NCI-H510A treated with DMSO at 0.1 percent for 48 hours (cell line): ENCODE measurements at places on chromosomes 2 and 18.
A peak's percentile ranks its signal among the peaks of the same experiment; 100 is the strongest.

- no peak for DNase-seq
Measured at GRCh38 chr18:72833471-72833870, 34.3 kb downstream of the NETO1 start.

DNA sequence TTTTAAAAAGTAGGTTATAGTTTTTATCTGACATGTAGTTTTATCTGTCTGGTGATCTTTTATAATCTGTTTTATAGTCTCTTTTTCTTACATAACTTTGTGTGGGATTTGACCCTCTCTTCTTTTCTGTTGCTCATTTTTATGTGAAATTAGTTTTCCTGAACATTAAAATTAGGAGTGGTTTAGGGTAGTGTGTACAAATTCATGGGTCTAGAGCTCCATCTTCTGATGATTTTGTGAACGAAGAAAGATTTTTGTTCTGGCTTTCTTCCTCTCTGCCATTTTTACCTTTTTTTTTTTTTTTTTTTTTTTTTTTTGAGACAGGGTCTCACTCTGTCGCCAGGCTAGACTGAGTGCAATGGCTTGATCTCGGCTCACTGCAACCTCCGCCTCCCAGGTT, 46.6 kb downstream of the SLC30A6 start:
- no peak for DNase-seq

GRCh38 chr2:57760381-57760801, 286.2 kb upstream of the VRK2 start:
- DNase-seq: no peak

- DNase-seq: no peak
Measured at GRCh38 chr2:199922856-199923255, 11.8 kb downstream of the C2orf69 start.

DNA sequence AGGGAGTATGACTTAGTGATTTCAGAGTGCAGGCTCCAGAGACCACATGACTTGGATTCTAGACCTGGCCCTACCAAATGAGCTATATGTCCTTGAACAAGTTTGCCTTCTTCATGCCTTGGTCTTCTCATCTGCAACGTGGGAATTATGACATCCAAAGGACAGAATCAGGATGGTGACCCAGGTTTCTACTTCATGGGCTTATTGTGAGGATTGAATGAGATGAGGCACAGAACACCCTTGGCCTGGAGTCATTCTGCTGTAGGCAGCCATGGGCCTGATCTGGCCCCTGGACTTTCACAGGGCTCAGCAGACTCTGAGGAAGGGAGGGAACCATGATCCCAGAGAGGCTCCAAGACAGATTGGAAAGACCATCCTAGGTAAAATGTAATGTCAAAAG, 85.6 kb upstream of the HAAO start:
- DNase-seq: no peak

- DNase-seq: no peak
Measured at GRCh38 chr2:892401-892800, 58.2 kb upstream of the SNTG2 start.

GRCh38 chr2:112133344-112133743, 4.8 kb upstream of the FBLN7 start:
- DNase-seq: no peak

DNA sequence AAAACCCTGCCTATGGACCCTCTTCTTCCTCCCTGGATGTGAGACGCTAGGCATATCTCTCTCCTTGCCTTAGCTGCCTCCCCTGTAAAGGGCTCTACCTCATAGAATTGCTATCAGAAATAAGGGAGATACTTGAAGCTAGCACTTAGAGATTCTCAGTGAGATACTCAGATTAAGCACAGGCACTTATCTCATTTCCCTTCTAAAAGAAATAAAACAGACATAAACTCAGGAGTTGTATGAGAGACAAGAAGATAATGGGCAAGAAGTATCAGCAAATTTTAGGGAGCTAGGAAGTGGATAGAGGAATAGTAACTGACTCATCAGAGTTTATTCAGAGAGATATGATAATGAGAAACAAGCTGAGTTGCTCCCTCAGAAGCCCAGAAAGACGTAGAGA, 131.0 kb downstream of the SP3 start:
- no peak for DNase-seq

GRCh38 chr2:12161085-12161484, 414.7 kb downstream of the LPIN1 start:
- DNase-seq: no peak

GRCh38 chr18:3255611-3256165, 6.2 kb upstream of the MYL12B start:
- no peak for DNase-seq

DNA sequence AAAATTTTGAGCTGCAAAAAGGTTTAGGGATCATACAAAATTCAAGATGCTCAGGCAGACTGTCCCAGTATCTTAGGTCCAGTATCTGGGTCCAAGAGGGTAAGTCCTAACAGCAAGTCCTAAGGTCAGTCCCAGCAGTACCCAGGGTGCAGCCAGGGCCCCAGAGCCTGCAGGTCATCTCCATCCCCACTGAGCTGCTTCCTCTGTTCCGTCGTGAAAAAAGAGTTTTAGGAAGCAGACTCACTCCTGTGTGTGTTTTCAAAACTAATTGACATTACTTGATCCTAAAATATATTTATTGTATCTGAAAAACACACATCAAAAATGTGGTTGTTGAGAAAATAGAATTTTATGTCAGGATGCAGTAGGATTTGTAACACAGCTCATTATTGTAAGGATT, 69.9 kb upstream of the ALKAL2 start:
- no peak for DNase-seq

DNA sequence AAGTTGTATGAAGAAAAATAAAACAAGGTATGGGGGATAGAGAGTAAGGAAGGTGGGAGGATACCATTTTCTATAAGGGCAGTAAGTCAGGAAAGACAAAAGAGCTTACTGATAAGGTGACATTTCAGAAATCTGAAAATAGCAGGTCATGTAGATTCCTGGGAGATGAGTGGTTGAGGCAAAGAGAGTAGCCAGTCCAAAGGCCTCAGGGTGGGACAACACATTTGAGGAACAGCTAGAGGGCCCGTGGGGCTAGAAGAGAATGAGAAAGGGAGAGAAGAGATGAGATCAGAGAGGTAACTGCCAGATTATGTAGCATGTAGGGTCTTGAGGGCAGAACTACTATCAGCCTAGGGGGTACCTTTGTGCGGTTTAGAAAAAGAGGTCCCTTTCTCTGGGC, 2.9 kb downstream of the CLHC1 start:
- no peak for DNase-seq

- DNase-seq: no peak
Measured at GRCh38 chr18:63043516-63043915, 276.1 kb downstream of the BCL2 start.

- DNase-seq: no peak
Measured at GRCh38 chr2:237919593-237919992, 47.2 kb upstream of the UBE2F start.

DNA sequence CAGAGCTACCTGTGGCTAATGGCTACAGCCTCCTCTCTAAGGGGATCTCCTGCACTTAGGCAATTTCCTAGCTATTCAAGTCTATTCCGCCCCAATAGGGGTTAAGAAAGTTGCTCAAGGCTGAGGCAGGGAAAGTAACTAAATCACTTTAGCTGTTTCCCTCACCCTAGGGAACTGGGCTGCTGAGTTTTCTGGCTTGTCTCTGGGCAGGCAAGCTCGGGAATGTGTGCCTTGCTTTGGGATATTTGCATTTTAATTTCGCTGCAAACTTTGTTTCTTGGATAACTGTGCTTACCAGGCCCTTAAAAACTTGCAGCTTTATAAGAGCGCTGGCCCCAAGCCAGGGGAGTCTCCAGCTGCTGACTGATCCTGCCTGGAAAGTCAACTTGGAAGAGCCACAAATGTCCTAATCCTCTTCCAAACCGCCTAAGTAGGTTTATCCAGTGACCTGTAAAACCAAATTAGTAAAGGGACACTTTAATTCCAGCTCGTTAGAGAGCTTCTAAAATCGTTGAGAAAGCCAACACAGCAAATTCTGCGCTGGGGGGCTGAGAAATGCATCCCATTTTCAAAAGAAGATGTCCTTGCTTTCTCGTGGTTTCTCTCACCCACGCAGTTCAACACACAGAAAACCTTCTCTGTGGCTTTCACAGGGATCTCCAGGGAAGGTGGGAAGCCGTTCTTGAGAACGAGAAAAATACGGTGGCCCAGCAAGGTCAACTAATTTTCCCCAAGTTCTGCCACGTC, 59.5 kb upstream of the SP3 start:
- DNase-seq: peak; percentile 77

GRCh38 chr2:203418271-203418670, 90.1 kb downstream of the ABI2 start:
- DNase-seq: no peak

- peak; percentile 15 for DNase-seq
Measured at GRCh38 chr2:190277234-190278112, 42.2 kb downstream of the HIBCH start.

- DNase-seq: no peak
Measured at GRCh38 chr18:13427354-13427753, 208.8 kb downstream of the LDLRAD4 start.

GRCh38 chr2:173654896-173655265, 300.2 kb downstream of the CDCA7 start:
- DNase-seq: no peak

- DNase-seq: no peak
Measured at GRCh38 chr2:233693963-233694362, 1.3 kb downstream of the UGT1A6 start.

- no peak for DNase-seq
Measured at GRCh38 chr18:63550068-63550467, 7.9 kb downstream of the SERPINB12 start.

- no peak for DNase-seq
Measured at GRCh38 chr18:48810805-48811204, 140.0 kb downstream of the SMAD7 start.

DNA sequence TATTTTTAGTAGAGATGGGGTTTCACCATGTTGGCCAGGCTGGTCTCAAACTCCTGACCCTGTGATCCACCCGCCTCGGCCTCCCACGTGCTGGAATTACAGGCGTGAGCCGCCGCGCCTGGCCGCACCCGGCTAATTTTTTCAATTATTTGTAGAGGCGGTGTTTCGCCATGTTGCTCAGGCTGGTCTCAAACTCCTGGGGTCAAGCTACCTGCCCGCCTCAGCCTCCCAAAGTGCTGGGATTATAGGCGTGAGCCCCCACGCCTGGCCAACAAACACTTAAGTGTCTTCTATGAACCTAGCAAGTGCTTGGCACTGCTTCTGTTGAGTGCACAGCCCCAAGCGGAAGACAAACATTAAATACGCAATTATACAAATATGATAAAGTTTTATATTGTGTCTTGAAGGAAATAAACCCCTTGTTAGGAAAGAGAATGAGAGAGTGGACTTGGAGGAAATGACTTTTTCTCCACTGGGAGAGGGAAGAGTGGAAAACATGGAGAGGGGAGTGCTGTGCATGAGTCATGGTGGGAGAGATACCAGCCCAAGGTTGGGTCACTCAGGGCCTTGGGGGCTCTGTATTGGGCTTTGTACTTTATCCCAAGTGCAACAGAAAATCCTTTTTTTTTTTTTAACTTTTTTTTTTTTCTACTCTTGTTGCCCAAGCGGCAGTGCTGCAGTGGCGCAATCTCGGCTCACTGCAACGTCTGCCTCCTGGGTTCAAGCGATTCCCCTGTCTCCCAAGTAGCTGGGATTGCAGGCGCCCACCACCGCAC, 41.4 kb upstream of the ACTR2 start:
- no peak for DNase-seq

DNA sequence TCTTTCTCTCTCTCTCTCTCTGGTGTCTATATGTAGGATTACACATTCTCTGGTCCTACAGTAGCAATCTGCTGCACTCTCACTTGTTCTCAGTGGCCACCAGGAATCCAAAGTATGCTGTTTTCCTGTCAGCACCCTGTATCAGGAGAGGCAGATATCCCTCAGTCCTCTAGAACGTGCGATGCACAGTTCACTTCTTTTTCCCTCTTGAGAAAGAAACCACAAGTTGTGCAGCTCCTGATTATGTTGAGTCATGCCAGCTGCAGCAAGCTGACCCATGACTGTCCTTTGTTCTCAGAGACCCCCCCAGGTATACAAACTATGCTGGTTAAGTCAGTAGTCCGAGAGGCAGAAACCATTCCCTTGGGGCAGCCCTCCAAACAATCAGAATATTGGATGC, 54.6 kb downstream of the LANCL1 start:
- no peak for DNase-seq

DNA sequence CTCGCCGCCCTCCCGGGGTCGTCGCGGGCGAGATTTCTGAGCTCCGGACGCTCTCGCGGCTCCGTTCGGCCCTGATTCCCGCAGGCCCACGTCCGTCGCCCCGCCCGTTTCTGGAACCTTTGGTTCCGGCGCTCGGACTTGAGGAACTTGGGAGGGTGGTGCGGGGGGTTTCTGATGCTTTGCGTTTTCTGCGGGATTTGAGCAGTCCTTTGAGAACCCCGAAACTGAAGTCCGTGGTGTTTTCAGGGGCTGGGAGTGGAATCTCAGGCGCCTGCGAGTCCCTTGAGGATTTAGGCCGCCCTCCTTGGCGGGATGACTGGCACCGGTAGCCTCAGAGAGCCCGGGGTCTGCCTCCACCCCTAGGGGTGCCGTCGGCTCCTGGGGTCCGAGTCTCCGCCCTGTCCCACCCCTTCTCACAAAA, 336 bp downstream of the THNSL2 start:
- no peak for DNase-seq

DNA sequence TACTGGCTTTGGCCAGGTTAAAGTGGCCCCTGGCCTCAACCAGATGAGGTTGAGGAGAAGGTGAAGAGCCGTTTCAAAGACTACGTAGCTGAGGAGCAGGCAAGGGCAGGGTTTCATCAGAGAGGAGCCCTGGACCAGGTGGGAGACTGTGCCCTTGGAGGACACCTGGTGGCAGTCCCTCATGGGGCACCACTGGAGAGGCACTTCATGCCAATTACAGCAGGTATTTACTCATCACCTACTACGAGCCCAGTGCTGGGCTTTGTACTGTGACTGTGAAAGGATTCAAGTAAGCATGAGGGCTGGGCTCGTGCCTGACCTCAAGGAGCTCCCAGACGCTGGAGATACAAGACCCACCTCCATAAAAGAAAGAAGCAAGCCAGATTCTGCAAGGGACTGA, 37.6 kb downstream of the SMAD7 start:
- no peak for DNase-seq

DNA sequence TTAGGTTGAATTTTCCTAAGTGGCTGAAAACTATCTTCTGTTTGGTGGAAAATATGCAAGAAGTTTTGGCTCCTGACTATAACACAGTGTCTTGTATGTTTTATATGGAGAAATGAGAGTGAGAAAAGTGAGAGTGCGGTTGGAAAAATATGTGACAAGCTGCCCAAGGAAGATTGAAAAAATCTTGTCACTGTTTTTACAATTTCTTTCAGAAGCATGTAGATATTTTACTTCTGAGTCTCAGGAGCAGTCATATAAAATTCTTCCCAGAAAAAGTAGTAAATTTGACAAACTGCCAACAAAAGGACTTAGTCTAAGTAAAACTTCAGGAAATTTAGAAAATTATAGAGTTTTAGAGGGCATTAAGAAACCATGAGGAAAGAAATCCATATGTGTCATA, 19.4 kb upstream of the RMND5A start:
- no peak for DNase-seq

DNA sequence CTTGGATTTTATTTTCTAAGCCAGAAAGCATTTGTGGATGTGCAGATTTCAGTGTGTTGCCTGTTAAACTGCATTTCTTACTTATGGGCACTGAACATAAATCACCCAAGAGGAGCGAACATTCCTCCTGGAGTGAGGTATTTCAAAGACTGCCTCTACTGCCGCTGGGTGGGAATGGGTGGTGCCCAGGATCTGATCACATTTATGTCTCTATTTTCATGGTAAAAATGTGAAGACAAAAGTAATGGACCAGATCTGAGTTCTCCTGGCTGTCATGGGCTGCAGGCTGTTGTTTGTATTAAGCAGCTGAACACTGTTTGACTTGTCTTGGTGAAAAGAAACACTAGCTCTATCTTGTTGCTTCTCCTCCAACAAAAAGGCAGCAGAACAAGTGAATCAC, 251.7 kb downstream of the NCKAP5 start:
- DNase-seq: no peak

GRCh38 chr2:18829976-18830375, 240.6 kb upstream of the NT5C1B start:
- DNase-seq: no peak
